Posterior cingulate gyrus (tissue), 11 donors: ENCODE measurements at places on chromosomes 3 and 15.

GRCh38 chr3:69948246-69948862 is 51.2 kb upstream of the SAMMSON start:
- no peak for DNase-seq

DNA sequence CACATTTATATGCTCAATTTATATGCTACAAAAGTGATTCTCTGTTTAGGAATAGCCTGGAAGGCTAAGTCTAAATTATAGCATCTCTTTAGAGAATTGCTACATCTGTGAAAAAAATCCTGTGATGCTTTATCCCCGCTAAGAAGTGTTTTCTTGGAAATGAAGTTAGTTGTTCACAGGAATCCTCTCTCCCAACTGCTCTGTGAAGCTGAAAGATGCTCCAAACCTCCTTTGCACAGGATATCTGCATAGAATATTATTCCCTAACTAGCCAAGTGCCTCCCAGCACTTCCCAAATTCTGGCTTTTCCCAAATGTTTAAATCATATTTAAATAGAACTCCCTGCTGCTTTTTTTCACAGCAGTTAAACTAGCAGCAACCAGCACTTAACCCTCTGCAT is 132.2 kb downstream of the SRGAP3 start:
- no peak for DNase-seq

DNA sequence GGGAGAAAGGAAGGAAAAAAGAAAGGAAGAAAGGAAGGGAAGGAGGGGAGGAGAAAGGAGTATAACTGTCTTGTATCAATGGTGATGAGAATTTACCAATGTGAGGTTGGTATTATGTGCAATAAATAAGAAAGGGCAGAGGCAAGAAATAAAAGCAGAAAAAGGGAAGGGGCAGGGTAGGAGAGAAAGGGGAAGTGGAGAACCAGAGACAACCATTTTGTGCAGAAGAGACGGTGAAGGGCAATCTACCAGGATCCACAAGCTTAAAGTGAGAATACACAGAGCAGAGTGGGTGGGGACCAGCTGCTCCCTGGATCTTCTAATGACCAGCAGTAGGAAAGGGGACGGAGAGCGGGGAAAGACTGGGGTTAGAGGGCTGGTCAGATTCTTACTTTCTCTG is 106.9 kb upstream of the SLCO2A1 start:
- no peak for DNase-seq

DNA sequence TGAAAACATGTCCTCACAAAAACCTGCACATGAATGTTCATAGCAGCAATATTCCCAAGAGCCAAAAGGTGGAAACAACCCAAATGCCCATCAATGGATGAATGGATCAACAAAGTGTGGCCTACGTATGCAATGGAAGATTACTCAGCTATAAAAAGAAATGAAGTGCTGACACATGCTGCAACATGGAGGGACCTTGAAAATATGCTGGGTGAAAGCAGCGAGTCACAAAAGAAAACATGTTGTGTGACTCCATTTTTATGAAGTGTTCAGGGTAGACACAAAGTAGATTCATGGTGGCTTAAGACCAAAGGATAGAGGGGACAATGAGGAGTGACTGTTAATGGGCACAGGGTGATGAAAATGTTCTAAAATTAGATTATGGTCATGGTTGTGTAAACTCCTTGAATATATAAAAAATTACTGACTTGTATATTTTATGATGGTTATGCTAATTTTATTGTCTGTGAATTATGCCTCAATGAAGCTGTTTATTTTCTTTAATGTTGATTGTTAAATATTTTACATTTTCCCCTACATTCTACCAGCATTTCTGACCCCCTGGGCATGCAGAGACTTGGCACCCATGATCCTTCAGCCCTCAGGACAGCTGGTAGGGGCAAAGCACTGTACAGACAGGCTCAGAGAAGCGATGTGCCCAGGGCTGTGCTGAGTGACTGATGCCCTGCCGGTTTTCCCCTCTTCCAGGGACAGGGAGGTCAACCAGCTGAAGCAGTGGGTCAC is 37.8 kb downstream of the CFAP100 start:
- no peak for DNase-seq

- no peak for DNase-seq
These were observed 138.3 kb downstream of the DIPK2A start for GRCh38 chr3:144109944-144110343.

- DNase-seq = no peak
These were observed 1.3 kb upstream of the TNIK start for GRCh38 chr3:171461525-171461917.

DNA sequence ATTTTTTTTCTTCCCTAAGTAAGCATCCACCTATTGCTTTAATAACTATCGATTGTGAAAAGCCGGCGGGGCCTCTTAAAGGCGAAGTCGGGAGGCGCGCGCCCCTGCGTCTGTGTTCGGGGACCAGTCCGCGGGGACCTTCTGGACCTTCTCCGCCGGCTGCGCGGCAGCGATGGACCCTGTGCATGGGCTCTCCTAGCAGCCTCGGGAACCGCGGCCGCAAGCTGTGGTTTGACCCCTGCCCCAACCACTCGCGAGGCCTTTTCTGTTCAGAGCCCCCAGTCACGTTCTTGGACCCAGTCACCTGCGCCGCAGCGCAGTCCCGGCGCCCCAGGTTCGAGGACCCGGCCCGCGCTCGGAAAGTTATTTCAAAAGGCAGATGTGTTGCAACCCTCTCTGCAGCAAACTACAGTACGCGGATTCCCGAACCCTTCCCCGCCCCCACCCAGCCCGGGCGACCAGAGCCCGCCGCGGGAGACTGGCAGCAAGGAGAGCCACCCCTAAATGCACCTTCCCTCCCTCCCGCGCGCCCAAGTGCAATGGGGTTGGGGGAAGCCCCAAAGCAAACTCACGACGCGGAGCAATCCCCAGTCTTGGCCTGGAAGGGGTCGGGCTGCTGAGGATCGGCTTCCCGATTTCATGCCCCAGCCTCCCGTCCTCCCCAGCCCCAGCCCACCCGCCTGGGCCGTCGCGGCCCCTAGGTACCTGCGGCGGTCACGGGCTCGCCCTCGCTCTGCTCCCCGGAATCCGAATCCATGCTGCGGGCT is 684 bp downstream of the TNFAIP8L3 start:
- no peak for DNase-seq

DNA sequence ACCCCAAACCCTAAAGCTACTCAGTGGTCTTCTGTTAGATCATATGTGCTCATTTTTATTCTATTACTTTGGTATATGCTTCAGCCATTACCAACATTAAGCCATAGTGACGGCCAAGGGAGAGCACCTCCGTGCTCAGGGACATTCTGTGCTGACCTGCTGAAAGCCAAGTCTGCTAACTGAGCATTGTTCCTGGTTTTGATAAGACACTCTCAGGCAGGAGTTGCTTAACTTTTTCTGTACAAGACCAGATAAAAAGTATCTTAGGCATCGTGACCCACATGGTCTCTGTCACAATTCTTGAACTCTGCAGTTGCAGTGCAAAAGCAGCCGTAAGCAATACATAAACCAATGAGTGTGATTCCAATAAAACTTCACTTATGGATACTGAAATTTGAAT is 100.6 kb downstream of the KLHL25 start:
- no peak for DNase-seq

GRCh38 chr3:13039213-13039896 is 33.9 kb downstream of the IQSEC1 start:
- DNase-seq = no peak

- DNase-seq = no peak
These were observed 24.0 kb upstream of the MYO1E start for GRCh38 chr15:59396679-59397078.
